ENCODE measurements at places on chromosomes 6 and 20. TPM values are rescaled to one million over a fixed set of nuclear protein-coding genes. Genes with fewer than 3 reads are reported as not detected.

Gene ENPP5
- total RNA-seq: not detected

Gene DEF6
- total RNA-seq: 0.37 TPM

DNA sequence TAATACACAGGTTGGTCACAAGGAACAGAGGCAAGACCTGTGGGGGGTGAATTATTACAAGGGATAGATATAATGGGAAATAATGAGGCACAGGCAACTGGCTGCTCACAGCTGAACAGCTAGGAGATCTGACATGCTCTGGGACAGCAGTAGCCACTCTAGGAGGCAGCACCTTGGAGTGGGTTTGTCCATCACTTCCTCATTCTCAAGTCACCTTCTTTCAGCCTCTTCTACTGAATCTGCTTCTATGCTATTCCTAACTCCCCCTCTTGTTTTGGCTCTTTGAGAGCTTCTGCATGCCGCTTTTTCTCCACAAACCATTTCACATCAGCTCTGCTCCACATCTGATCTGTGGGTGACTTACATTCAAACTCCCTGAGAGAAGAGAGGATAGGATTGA, 345.5 kb upstream of the MAP3K7 start:
- no peak for DNase-seq

DNA sequence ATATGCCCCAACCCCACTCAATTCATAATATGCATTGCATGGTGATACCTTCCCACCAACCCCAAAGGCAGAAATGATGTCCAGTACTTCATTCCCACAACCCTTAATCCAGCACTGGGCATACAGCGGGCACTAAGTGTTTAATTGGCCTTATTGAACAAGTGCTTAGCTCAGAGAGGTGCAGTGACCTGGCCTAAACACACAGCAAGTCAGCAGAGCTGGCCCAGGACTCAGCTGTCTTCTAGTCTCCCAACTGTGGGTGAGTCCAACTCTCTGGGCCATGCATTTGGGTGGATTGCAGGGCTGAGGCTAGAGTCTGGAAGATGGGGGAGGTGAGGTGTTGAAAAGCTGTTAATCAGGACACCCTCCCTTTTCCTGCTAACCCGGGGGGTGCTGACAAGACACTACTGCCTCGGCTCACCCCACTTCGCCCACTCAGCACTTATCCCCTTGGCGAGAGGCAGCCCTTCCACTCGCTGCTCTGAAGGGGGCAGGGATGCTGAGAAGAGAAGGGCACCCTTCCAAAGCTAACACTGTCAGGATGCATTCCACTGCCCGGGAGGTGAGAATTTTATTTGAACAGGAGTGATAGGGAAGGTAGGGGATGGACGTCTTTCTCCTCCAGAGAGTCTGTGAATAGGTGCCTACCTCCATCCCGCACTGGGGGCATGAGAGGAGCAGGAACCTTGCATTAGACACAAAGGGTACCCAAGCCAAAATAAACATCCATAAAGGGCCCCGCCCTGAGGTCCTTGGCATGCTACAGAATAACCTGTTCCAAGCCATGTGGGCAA, 14.2 kb downstream of the KCNK5 start:
- DNase-seq: no peak

Gene NOTCH4
- 2.8 TPM for total RNA-seq

GRCh38 chr6:79613912-79614311, 17.2 kb upstream of the SH3BGRL2 start:
- DNase-seq: no peak

GRCh38 chr6:129583866-129584265, 126.1 kb downstream of the ARHGAP18 start:
- peak; percentile 47 for DNase-seq

GRCh38 chr6:132257561-132257960, 143.7 kb downstream of the MOXD1 start:
- no peak for DNase-seq

Gene TGM2
- total RNA-seq: 0.85 TPM

DNA sequence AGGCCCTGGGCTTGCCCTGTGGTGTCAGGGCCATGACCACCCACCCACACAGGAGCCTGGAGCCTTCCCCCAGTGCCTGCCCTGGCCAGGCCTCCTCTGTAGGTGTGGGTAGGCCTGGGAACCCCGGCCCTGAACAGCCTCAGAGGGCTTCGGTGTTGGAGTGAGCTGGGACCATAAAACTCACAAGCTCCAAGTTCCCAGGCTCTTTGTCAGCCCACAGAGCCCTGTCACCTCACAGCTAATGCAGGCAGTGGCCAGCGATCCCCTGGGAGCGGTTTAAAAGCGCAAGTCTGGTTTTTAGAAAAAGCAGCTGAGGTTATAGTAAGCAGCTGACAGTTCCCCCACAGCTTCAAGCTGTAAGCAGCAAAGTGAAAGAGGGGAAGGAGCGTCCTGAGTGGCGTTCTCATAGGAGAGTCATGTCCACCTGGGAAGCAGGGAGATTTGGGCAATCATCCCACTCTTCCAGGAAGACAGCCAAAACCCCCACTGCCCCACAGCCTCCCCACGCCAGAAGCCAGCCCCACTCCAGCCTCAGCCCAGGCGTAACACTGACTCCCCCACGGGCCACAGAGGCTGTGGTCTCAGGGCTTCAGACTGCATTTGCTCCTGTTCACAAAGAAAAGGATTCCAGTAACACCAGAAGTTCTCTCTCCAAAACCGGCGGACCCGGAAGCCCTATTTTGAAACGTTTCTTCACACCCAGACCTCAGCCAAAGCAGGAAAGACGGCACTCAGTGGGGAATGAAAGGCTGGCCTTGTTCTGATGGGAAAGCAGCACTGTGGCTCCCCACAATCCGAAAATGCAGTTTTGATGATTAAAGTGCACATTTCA, 34.3 kb upstream of the FOXC1 start:
- no peak for DNase-seq

- no peak for DNase-seq
Observed at GRCh38 chr6:118495485-118496280, 52.4 kb upstream of the PLN start.

- DNase-seq: peak; percentile 37
Observed at GRCh38 chr6:41167173-41167963, 4.5 kb upstream of the TREM2 start.

Data from A673 (cell line).